H9 (cell line): ENCODE measurements at places on chromosomes 5 and 9.

- no peak overlapping the region for H3K27ac ChIP-seq
- H3K27me3 ChIP-seq = no peaks in the 10 kb centered on the region
- no peaks in the 10 kb centered on the region for H3K4me1 ChIP-seq
- no peaks in the 10 kb centered on the region for H3K36me3 ChIP-seq
- no peak for DNase-seq
These were observed 145.3 kb upstream of the PAPPA start for GRCh38 chr9:116008278-116008677.

DNA sequence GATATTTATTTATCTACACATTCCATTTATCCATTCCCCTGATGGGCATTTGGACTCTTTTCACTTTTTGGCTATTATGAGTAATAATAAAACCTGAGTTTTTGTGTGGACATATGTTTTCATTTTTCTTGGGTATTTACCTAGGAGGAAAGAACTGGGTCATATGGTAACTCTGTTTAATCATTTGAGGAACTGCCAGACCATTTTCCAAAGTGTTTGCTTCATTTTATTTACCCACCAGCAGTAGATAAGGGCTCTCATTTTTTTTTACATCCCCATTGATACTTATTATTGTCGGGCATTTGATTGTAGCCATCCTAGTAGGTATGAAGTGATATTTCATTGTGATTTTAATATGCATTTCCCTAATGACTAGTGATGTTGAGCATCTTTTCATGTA is 7.7 kb upstream of the PTPDC1 start:
- H3K4me3 ChIP-seq = no peak overlapping the region
- peaks cover 6% of the 10 kb centered on the region; the same call in 2 of the 3 replicates for H3K36me3 ChIP-seq
- H3K27me3 ChIP-seq = no peaks in the 10 kb centered on the region
- H3K4me1 ChIP-seq = no peaks in the 10 kb centered on the region
- DNase-seq = no peak
- H3K27ac ChIP-seq = no peak overlapping the region

- H3K4me3 ChIP-seq = no peak overlapping the region
- no peak for DNase-seq
- peaks cover 8% of the 10 kb centered on the region; the same call in 1 of the 2 replicates for H3K4me1 ChIP-seq
- H3K36me3 ChIP-seq = no peaks in the 10 kb centered on the region
These were observed 63.0 kb upstream of the PTPN3 start for GRCh38 chr9:109561137-109561536.

DNA sequence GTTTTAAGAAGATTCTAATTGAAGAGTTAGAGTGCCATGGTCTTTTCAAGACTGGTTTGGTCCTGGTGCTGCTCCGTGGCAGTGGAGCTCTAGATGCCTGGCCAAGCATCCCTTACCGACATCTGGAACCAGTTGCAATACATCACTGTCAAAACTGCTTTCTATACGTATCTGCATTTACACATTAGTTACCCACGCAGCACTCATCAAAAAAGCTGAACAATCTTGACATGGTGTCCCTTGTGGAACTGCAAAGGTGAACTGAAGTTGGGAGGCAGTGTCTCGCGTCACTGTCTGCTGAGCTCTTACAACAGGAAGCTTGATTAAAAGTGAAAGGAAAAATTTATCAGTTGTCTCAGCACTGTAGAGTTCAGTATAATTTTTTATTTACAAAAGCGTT is 82.6 kb downstream of the PBX3 start:
- H3K27ac ChIP-seq = no peak overlapping the region
- no peaks in the 10 kb centered on the region for H3K27me3 ChIP-seq
- no peaks in the 10 kb centered on the region for H3K4me1 ChIP-seq

DNA sequence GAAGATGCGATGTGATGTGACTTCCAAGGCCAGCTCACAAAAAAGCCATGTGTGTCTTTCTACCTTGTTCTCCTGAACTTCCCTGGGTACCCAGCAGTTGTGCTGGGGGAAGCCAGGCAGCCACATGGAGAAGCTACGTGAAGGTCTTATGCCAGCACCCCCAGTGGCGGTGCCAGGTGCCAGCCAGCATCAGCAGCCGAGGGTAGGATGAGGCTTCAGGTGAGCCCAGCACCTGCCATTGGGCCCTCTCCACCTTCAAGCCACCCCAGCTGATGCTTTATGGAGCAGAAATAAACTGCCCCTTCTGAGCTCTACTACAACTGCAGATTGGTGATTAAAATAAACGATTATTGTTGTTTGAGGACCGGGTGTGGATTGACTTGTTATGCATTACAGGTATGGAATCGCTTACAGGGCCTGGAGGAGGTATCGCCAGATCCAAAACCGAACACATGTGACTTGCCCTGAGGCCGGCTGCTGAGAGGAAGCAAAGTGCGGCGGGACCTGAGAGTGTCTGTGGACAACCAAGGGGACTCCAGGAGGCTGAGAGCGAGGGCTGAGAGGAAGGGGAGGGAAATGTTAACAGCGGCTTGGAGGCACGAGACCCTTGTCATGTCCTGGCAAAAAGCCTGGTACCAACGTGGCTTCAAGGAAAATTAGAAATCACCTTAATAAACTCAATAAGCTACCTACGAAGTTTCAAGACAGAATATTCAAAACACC is 36.0 kb upstream of the OLFM1 start:
- no peaks in the 10 kb centered on the region for H3K4me1 ChIP-seq
- no peaks in the 10 kb centered on the region for H3K27me3 ChIP-seq
